Tibial nerve (tissue), 4 donors: ENCODE measurements at places on chromosomes 2 and 18. TPM values are rescaled to one million over a fixed set of nuclear protein-coding genes. Genes with fewer than 3 reads are reported as not detected.

- peak; percentile 53 for DNase-seq
Measured at GRCh38 chr2:178397002-178397605, 53.9 kb downstream of the PRKRA start.

- DNase-seq, result no peak
Measured at GRCh38 chr2:195257979-195258378, 399.0 kb upstream of the SLC39A10 start.

DNA sequence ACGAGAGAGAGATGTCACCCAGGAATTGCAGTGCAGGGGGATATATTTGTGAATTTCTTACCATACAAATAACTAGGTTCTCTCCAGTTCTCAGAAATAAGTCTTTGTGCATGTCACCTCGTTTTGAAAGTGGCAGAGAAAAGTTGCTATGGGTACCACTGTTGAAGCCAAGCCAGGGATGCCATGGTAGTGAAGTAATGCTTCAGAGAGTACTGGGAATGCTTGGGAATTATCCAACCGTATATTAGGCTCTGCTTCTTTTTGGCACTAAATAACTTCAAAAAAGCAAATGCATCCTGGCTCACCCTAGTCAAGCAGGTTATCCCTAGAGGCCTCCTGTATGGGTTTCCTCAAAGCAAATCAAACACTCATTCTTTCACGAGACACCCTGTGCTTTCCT is 50.7 kb upstream of the DDX18 start:
- DNase-seq, result no peak

GRCh38 chr2:4914551-4914950 is 777.6 kb upstream of the SOX11 start:
- DNase-seq, result no peak

DNA sequence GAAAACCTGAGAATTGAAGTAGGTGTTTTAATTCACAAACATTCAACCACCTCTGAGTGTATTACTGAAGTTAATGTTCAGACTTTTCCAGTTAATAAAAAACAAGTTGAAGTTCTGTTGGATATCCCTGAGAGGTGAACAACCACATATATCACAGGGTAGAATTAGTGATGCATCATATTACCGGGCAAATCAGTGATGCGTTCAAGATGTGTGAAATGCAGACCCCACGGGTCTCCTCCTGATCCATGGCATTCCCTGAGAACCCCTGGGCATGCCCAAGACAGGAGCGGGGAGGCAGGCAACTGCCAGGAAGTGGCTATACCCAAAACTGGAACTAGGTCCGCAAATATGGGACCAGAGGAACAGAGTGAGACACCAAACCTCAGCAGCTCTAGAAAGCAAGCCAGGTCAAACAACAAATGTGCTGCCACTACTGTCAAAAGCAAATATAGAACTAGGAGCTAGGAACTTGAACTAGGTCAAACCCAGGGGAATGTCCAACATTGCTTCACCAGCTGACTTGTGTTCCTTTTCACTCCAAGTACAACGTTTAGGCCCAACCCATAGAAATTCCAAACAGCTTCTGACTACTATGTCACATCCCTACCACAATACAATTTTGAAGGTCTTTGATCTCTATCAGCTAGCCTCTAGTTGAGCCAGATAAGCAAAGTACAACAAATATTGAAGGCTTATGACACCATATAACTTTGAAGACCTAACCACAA is 20.2 kb downstream of the PSTPIP2 start:
- DNase-seq, result no peak

GRCh38 chr2:223837287-223838061 is at the start of gene AP1S3:
AP1S3 (minus strand) TSS chr2:223837582; CDS start chr2:223837450, 132 bp downstream.
- no peak for DNase-seq

GRCh38 chr2:96923810-96924774 is 54.2 kb upstream of the SEMA4C start:
- DNase-seq, result no peak

- no peak for DNase-seq
Measured at GRCh38 chr2:77937366-77937765, 415.2 kb upstream of the LRRTM4 start.

GRCh38 chr2:37274359-37274965 is 43.0 kb downstream of the NDUFAF7 start:
- no peak for DNase-seq

DNA sequence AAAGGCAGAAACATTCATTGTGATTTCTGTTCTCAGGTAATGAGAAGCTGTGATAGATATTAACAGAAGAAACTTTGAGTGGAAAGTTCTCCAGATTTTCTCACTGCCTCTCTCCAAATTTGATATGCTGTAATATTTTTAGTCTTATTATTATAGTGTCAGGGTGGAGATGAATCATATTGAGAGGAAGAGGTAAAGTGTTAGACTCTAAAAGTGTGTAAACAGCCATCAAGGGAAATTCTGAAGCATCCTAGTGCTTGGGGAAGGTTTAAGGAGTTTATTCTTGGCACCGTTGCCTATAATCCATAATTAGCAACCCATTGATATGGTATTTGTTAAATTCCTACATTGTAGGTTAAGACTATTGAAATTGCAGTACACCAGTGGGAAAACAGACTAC is 104.7 kb upstream of the NABP1 start:
- DNase-seq, result no peak

EGR4 gene
- total RNA-seq, result not detected

GPR55 gene
- total RNA-seq, result 0.21 TPM

IMP4 gene
- 93.3 TPM for total RNA-seq

FZD7 gene
- 14.2 TPM for total RNA-seq

L3MBTL4 gene
- total RNA-seq, result 8.7 TPM

MC2R gene
- total RNA-seq, result not detected

HEATR5B gene
- total RNA-seq, result 26.7 TPM

SERPINB2 gene
- not detected for total RNA-seq

E2F6 gene
- total RNA-seq, result 16.5 TPM

KLHL29 gene
- 39.6 TPM for total RNA-seq
